Naive thymus-derived CD8-positive, alpha-beta T cell (primary cell): ENCODE measurements at places on chromosomes 16 and 17. TPM values are rescaled to one million over a fixed set of nuclear protein-coding genes. Genes with fewer than 3 reads are reported as not detected.

DNA sequence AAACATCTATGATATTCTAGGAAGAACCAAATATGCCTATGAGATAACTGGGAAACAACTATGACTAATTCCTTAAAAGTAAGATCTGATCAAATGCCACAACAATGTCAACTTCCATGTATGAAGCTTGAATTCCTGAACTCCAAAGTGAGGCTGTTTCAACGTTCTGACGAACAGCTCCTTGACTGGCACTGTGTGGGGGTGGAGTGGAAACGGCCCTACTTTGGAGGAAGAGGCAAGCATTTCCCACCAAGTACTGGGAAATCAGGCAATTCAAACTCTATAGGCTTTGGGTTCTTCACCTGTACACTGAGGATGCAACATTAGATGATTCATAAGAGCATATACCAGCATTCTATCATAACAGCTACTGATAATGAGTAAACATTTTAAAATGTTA lies 187.2 kb downstream of the CDK5R1 start:
- DNase-seq = no peak

DNA sequence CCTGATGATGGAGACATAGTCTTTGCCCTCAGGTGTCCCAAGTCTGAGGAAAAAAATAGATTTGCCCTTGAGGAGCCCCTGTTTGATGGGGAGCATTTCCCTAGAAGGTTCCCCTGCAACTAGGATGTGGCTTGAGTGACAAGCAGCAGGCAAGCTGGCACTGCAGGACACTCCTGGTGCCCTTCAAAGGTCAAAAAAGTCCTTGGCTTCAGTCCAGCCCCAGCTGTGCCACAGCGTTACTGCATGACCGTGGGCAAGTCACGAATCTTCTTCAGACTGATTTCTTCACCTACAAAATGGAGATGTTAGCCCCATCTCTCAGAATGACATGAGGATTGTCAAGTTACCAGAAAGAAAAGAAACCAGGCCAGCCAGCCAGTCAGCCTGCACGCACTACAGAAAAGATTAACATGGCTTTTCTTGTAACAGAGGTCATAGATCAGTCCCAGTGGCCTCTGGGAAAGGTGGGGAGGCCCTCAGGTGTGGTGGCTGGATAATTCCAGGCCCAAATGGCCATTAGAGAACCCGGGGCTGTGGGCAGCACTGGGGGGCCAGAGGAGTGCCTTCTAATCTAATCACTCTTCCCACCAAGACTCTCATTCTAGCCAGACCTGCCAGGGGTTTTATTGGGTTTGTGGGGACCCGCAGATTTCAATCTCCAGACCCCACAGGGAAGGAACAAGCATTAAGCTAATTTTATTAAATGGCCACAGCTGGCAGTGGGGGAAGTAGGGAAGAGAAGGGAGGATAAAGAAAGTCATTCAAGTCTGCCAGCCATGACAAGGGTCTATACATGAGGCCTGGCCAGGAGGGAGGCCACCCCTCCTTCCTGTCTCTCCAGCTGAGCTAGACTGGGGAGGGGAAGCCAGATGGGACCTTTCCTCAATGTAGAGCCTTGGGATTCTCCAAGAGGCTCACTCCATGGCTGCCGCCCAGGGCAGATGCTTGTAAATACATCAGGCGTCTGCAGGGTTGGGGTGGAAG lies 9.7 kb upstream of the KIF18B start:
- no peak for DNase-seq

GRCh38 chr16:58563235-58563634 lies 47.9 kb downstream of the SETD6 start:
- no peak for DNase-seq

Gene PTX4
- not detected for total RNA-seq

GRCh38 chr17:69348429-69348828 lies 21.5 kb upstream of the ABCA5 start:
- no peak for DNase-seq

DNA sequence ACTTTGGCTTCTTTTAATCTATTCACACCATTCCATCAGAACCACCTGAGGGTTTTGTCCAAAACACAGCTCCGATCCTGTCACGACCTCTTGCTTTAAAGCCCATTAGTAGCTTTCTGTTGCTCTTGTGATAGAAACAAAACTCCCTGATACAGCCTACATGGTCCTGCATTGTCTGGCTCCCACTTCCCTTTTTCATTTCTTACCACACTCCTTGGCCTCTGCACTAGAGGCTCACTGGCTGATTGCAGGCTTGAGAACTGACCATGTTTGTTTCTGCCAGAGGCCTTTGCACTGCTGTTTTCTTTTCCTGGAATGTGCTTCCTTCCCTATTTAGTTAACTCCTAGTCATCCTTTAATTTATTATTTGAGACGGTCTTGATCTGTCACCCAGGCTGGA lies 23.7 kb downstream of the IST1 start:
- DNase-seq = no peak

GRCh38 chr17:65389949-65390348 lies 171.5 kb downstream of the AXIN2 start:
- no peak for DNase-seq

DNA sequence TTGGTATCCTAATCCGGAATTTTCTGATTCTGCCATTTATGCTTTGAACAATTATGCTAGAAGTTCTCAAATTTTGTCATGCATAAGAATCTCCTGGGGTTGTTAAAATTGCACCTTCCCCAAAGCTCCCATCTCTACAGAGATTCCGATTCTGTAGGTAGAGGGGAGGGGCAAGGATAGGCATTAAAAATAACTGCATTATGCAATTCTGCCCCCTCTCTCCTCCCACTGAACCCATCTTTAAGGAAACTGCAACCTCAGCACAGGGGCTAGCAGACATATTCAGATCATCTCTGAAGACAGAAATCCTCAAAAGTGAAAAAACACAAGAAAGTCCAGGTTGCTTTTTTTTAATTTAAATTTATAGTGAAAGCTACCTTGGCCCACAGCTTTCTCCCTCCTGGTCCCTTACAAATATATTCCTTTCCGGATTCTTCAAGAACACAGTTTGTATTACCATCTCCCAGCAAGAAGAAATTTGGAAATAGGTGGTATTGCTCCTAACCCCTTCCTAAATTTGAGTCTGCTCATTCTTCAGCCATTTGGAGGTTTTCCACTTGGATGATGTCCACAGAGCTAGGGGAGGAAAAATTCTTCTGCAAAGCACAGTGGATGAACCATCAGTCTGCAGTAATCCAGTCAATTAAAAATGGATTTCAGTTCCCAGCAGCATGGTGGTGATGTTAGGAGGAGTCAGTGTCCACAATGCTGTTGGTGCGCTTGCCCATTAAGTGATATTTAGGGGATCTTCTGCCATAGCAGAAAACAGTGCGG lies 67.7 kb downstream of the RBFOX1 start:
- DNase-seq = no peak

- DNase-seq = no peak
Measured at GRCh38 chr16:2981899-2982250, 1.6 kb upstream of the PKMYT1 start.

GRCh38 chr17:80229011-80229410 lies 8.8 kb downstream of the SLC26A11 start:
- DNase-seq = no peak

GRCh38 chr17:55903028-55903690 lies 152.3 kb downstream of the PCTP start:
- DNase-seq = no peak

- DNase-seq = peak; percentile 76
Measured at GRCh38 chr16:56425439-56425832, at the start of gene AMFR. AMFR (minus strand) TSS chr16:56425545; CDS start chr16:56425327, 218 bp downstream.

GRCh38 chr17:39014044-39014794 lies 47.0 kb upstream of the FBXO47 start:
- DNase-seq = no peak

Gene FADS6
- not detected for total RNA-seq

Gene UBFD1
- total RNA-seq = 58.7 TPM

Gene ACSM2A
- total RNA-seq = not detected

DNA sequence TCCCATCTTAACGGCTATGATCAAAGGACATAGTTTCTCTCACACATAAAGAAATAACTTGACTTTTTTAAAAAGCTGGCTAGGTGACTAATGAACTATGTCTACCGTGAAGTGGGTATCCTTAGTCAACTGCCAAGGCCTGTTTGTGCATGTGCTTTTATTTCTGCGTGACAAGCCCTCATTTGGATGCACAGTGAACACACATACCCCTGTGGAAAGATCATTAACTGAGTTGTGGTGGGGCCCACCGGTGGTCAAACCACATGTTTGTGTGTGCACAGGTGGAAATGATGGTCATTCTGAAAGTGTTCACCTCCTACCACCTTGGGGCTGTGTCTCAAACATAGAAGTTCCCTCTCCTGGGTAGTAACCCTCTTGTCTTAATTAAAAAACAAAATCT lies 256.1 kb upstream of the SALL1 start:
- DNase-seq = no peak
